ENCODE measurements at places on chromosomes 5 and 9.
A peak's percentile ranks its signal among the peaks of the same experiment; 100 is the strongest.

GRCh38 chr5:96936431-96937320 lies 796 bp downstream of the LNPEP start:
- peak; percentile 74 for DNase-seq

- DNase-seq = no peak
Measured at GRCh38 chr5:156922207-156922792, 40.7 kb downstream of the TIMD4 start.

- no peak for DNase-seq
Measured at GRCh38 chr5:107713228-107713627, 42.5 kb upstream of the EFNA5 start.

GRCh38 chr5:35483191-35483590 lies 134.5 kb upstream of the SPEF2 start:
- DNase-seq = no peak

DNA sequence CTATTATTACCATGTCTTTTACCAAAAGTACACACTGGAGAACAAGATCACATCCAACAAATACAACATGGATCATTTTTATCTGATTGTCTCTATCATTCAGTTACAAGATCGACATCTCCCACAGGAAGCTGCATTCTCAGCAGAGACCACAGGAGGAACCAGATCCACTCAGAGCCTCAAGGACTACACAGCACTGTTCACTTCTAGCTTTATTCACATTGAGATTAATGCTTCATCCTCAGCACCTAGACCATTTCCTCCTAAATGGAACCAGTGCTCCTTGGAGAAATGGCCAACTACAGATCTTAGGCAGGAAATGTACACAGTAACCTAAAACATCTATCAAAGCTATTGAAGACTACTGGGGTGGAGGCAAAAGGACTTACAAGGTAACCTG lies 13.3 kb upstream of the C5orf15 start:
- no peak for DNase-seq

GRCh38 chr5:137858223-137858916 lies 9.3 kb upstream of the MYOT start:
- no peak for DNase-seq

DNA sequence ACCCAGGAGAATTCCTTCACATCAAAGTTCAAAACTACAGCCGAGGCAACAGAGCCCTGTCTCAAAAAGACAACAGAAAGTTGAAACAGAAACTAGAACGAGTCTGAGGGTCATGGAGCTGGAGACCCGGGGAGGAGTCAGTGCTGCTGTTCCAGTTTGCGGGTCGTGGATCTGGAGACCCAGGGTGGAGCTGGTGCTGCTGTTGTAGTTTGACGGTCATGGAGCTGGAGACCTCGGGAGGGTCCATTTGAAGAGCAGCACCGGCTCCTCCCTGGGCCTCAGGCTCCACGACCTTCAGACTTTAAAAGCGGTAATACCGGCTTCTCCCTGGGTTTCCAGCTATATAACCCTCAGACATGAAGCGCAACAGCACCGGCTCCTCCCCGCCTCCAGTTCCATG lies 13.0 kb upstream of the LCN15 start:
- DNase-seq = no peak

- DNase-seq = no peak
Measured at GRCh38 chr5:40568548-40568947, 111.2 kb upstream of the PTGER4 start.

DNA sequence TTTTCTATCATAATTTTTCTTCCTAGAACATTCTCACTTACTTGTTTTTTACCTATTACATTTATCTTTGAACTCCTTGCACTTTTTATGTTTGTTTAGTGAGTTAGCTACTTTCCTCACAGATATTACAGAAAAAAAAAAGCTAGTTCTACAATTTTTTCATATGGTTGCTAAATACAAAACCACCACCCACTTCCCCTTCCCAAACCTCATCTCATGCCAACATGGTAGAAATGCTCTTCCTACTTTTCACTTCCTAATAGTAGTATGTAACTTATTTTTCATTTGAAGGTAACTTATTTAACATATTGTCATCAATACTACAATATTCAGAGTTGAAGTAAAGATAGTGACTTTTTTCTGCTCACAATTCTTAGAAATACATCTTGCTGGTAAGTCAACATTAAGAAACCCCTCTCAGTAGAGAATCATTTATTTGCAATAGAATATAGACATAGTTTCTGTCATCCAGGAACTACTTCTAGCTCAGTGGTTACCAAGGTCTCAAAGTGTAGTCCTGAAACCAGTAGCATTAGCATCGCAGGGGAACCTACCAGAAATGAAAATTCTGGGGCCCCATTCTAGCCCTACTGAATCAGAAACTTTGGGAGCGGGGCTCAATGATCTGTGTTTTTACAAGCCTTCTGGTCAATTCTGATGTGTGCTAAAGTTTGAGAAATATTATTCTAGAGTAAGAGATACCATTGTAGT lies 1124.6 kb downstream of the DTWD2 start:
- DNase-seq = no peak

DNA sequence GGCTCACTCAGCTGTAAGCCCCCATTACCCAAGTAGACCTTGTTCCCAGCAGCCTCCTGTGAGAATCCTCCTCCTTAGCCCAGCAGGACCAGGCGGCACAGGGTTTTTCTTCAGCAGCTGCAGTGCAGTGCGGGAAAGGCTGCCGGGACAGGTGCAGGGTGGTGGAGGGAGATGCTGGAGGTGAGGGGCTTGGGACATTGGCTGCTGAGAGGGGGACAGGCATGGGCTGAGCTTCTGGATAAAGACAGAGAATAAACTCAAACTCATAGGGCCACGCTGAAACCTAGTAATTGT lies 174.7 kb downstream of the CACNA1B start:
- DNase-seq = no peak
